ENCODE measurements at places on chromosomes 12 and 14.
A peak's percentile ranks its signal among the peaks of the same experiment; 100 is the strongest.

GRCh38 chr12:99087278-99087677 lies 442.2 kb downstream of the APAF1 start:
- DNase-seq: no peak

DNA sequence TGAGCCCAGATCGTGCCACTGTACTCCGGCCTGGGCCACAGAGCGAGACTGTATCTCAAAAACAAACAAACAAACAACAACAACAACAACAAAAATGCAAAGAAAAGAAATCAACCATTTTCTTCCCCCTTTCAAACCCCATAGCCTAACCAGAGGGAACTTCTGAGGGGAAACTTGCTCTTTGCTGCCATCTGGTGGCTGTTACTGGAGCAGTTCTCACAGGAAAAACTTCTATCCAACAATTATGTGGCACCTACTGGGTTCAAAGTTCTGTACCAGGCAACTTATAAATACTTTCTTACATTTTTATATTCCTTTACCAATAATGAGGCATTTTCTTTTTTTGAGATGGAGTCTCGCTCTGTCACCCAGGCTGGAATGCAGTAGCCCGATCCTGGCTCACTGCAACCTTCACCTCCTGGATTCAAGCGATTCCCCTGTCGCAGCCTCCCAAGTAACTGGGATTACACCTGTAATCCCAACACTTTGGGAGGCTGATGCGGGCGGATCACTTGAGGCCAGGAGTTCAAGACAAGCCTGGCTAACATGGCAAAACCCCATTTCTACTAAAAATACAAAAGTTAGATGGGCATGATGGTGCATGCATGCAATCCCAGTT lies 50.9 kb upstream of the BICDL1 start:
- DNase-seq: peak; percentile 54

DNA sequence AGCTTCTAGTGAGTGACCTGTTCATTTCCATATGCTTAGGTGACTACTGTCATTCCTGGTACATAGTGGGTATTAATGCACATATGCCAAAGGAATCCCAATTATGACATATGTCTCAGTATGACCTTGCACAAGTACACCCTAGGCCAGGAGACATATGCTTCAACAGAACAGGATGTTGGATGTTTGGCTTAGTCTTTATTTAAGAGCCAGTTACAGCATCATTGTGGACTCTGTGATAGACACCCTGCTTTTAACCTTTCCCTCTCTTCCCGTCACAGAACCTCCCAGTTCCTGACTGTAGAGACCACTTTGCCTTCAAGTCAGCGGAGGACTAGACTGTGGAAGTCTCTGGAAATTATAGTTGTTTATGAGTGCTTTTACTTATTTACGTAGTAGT lies 72.9 kb downstream of the DAAM1 start:
- no peak for DNase-seq

DNA sequence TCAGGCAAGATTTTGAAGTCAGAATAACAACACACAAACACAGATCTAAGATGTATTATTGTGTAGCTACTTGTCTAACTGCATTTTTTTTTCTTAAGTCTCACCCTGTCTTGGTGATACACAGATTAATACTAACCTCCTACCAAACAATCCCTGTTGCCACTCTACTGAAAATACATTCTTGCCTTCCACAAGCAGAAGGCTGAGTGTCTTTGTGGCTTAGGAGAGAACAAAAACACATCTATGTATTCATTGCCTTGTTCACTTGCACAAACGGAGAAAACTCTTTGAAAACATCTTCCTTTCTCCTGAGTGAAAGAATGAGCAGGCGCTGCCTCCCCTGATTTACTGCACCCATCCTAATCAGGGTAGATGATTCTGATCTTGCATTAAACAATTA lies 642.2 kb downstream of the DIO2 start:
- no peak for DNase-seq

GRCh38 chr12:68403296-68403695 lies 71.1 kb upstream of the MDM1 start:
- DNase-seq: no peak

- no peak for DNase-seq
Measured at GRCh38 chr12:42744539-42745182, 155.1 kb upstream of the PRICKLE1 start.

DNA sequence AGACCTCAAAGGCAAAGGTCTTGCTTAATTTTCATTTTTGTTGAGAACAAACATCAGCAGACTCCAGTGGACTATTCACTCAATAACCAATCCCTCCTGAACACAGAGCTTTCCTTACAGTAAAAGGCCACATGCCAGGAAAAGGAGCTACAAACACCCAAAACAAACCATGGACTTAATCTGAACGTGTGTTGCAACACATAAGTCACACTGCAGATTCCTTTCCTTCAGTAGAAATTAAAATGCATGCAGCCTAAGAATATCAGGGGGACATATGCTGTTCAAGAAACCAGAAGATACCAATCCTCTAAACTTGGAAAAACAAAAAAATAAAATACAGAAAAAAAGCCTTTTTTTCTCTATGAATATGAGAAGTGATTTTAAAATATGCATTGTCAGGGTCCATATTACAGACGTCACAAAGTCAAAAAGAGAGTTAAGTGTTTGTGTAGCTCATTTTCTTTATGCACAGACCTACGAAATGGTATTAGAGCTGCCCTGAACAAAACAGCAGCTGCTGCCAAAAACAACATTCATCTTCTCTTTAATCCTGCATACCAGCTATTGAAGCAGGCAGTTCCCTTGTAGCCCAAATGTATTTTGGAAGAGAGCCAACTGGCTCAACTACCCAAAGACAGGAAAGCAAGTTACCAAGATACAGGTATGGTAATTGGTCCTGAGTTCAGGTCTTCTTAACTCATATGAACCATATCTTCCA lies 26.2 kb downstream of the KITLG start:
- DNase-seq: no peak

- no peak for DNase-seq
Measured at GRCh38 chr12:68291396-68292036, 38.1 kb upstream of the IL22 start.
